Breast epithelium (tissue), 4 donors: ENCODE measurements at places on chromosomes 2 and 18.
A peak's percentile ranks its signal among the peaks of the same experiment; 100 is the strongest.

- no peaks in the 10 kb centered on the region for H3K4me1 ChIP-seq
- peaks cover 11% of the 10 kb centered on the region for H3K27me3 ChIP-seq
- H3K4me3 ChIP-seq: no peak overlapping the region
- no peaks in the 10 kb centered on the region for H3K36me3 ChIP-seq
Observed at GRCh38 chr2:239780236-239780994, 244.7 kb downstream of the NDUFA10 start.

DNA sequence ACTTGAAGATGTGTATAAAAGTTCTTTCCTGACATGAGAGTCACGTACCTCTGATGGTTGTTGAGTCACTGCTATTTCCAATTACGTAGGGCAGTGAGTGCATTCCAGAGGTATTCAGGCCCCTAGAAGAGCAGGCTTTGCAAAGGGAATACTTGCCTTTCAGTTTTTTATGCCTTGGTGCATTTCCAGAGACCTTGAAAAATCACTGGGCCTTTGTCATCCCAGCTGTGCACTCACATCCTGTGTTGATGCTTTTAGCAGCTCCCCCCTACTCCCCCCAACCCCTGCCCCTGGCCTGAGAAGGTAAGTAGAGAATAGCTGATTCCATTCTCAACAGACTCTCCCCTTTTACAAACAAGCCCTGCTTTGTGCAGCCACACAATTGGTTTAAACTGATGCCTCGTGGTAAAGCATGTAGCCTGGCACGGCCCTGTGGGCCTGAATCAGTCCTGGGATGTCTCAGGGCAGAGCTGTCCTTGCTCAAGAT, 174.2 kb downstream of the PRPF40A start:
- no peak overlapping the region for H3K27ac ChIP-seq
- no peak for DNase-seq
- no peaks in the 10 kb centered on the region for H3K27me3 ChIP-seq
- no peak overlapping the region for H3K4me3 ChIP-seq
- H3K4me1 ChIP-seq: no peaks in the 10 kb centered on the region
- H3K36me3 ChIP-seq: no peaks in the 10 kb centered on the region

DNA sequence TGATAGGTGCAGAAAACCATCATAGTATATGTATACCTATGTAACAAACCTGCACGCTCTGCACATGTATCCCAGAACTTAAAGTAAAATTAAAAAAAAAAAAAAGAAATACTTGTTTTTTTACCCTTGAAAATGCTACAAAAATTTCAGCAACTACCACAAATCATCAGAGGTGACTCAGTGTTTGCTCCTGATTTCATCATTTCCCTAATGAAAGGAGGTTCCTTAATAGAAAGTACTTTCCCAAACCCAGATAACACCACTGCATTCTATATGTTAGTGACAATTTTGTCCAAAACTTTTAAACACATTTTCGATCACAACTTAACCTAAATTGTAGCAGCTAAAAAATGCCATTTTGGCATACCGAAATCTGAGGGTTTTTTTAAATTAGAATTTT, 163.3 kb downstream of the SLC39A10 start:
- no peaks in the 10 kb centered on the region for H3K36me3 ChIP-seq
- no peak for DNase-seq

DNA sequence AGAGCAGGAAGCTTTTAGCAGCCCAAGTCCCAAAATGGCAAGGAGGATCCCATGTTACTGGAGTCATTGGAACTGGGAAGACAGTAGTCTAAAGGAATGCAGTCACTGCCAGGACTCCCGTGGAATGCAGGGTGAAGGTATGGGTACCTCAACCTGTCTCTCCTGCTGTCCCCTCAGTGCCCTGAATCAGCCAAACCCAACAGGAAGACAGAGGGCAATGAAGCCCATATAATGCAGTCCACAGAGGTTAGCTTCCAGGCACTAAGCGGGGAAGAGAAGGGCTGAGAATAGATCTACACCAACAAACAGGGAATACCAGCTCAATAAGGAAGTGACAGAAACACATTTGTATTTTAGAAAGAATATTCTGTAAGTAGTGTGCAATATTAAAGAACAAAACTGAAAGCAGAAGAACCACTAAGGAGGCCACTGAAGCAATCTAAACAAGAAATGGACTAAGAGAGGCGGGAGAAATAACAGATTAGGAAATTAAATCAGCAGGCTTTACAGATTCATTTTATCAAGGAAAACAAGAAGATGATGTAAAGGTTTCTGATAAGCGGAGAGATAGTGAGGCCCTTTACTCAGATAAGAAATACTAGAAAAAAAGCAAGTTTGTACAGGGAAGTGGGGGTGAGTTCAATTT, 8.3 kb downstream of the NEMP2 start:
- no peak overlapping the region for H3K27ac ChIP-seq
- H3K4me3 ChIP-seq: no peak overlapping the region
- H3K27me3 ChIP-seq: no peaks in the 10 kb centered on the region
- no peaks in the 10 kb centered on the region for H3K4me1 ChIP-seq
- no peak for DNase-seq

DNA sequence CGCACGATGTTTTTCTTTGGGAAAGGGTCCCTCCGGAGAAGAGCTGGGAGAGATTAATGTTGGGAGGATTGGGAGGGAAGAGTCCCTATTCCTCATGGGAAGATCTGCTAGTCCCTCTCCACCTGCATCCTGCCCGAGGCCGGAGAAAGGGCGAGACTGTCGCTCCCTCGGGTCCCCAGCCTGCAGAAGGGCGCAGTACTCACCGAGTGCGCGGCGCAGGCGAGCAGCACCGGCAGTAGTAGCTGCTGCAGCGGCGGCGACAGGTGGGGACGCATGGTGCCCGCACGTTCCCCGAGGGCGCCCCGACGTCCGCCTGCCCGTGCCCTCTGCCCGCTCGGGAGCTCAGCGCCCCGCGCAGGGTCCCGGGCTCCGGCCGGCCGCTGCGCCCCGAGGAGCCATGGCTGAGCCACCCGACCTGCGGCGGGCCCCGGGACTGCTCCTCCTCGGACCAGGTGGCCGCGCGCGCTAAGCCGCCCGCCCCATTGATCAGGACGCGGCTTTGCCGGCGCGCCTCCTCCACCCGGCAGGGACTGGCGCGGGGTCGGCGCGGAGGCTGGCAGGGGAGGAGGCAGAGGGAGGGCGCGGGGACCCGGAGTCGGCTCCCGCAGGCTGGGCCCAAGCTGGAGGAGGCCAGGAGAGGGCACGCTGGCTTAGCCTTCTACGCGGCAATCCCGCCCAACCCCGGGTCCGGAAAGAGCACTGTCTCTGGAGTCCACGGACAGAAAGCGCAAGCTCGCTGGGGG, at the start of gene SCTR:
Gene SCTR (minus strand): TSS at position 532 of the 743 bp plus-strand sequence. CDS start 257 bp downstream, at position 275.
- no peak for DNase-seq
- H3K4me3 ChIP-seq: no peak within 1 kb of the TSS
- H3K27me3 ChIP-seq: no peaks in the 10 kb centered on the region
- no peaks in the 10 kb centered on the region for H3K4me1 ChIP-seq

- no peak for DNase-seq
- no peaks in the 10 kb centered on the region for H3K27me3 ChIP-seq
- H3K4me3 ChIP-seq: no peak overlapping the region
- H3K27ac ChIP-seq: peak overlapping the region; percentile 66
- no peaks in the 10 kb centered on the region for H3K4me1 ChIP-seq
Observed at GRCh38 chr2:85709401-85709811, 15.2 kb downstream of the GNLY start.
